ENCODE measurements at places on chromosomes 13 and 19.

DNA sequence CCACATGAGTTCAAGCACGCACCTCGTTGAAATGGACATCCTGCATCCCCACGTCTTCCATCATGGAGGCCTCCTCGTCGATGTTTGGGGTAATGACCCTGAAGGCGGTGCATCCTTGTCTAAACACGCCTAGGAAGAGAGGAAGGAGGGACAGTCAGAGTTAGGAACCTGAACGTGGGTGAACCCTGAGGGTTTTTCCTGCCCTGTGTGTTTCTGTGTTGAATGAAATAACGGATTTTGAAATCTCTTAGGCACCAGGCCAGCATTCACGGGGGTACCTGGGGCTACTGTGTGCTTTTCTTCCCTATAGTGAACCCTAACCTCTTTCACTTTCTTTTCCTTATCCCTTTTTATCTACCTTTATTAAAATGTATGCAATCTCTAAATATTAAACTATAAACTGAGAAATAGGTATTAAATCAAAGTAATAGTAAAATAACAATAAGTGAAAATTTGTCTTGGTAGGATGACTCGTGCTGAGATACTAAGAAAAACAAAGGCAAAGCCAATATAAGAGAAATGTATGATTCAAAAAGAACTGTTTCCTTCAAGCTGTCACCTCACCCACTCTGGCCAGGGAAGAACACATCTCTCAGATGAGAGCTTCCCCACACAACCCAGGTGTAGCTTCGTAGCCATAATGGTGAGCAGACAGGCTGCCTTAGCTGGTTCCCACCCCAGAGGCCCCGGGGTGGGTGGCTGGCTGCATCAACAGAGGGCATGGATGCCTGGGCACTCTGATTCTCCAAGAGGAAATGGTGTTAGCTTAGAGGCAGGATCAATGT, 72.1 kb upstream of the SLC15A1 start:
- no peak for DNase-seq

- no peak for DNase-seq
Observed at GRCh38 chr19:18202397-18202777, 1.5 kb downstream of the RAB3A start.

DNA sequence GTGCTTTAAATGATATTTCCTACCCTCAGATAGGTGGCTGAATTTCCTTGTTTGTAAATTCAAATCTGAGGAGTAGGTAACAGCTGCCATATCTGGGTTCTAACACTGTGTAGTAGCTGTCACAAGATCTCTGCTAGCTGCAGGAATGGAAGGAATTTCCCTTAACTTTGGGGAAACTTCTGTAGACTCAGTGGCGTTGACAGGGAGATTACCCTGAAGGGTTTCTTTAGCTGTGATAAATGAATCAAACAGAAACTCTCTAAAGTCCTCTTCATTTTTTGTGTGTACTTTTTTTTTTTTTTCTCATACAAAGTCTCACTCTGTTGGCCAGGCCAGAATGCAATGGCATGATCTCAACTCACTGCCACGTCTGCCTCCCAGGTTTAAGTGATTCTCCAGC, 5.3 kb upstream of the EPSTI1 start:
- DNase-seq = no peak

DNA sequence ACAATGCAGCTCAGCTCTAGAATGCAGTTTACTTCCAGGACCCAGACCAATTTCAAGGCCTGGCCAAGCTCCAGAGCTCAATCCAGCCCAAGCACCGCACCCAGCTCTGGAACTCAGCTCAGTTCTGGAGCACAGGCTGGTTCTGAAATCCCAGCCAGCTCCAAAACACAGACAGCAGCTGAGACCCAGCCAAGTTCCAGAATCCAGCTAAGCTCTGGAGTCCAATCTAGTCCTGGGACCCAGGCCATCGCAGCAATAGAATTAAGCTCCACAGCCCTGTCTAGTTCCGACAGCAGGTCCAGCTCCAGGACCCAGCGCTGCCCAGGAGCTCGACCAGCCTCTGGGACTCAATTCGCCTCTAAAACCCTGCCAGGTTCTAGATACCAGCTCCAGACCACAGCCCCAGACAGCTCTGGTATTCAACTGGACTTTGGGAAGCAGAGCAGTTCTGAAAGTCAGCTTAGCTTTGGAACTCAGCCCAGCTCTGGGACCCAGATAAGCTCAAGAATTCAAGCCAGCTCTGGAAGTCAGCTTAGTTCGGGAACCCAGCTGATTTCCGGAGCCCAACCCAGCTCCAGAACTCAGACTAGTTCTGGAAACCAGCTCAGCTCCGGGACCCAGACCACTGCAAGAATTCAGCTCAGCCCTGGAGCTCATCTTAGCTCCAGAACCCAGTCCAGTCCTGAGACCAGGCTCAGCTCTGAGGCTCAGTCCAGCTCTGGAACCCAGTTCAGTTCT, 6.8 kb downstream of the GIPC3 start:
- DNase-seq = no peak

DNA sequence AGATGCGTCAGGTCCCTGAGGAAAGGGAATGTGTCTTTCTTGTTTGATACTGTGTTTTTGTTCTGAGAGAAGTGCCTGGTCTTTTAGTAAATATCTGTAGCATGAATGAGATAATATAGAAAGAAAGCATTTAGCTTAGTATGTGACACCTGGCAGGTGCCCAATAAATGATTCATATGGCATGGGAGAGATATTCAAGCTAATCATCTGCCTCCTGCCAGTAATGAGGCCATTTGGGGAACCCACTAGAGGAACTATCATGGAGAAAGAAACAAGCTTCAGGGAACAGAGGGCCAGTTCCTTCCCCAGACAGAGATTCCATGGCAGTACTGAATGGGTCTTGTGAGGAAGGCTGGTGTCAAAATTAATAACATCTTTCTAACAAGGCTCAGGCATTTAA, 603.9 kb downstream of the DCT start:
- no peak for DNase-seq

GRCh38 chr19:6499052-6499790, 2.9 kb downstream of the TUBB4A start:
- DNase-seq = no peak

- DNase-seq = no peak
Observed at GRCh38 chr19:30669329-30670010, 297.3 kb downstream of the ZNF536 start.

- DNase-seq = no peak
Observed at GRCh38 chr13:24264976-24265375, 44.4 kb upstream of the C1QTNF9 start.

- DNase-seq = no peak
Observed at GRCh38 chr19:15298847-15299567, 33.3 kb downstream of the BRD4 start.

GRCh38 chr13:74187564-74187963, 53.4 kb upstream of the KLF12 start:
- no peak for DNase-seq

DNA sequence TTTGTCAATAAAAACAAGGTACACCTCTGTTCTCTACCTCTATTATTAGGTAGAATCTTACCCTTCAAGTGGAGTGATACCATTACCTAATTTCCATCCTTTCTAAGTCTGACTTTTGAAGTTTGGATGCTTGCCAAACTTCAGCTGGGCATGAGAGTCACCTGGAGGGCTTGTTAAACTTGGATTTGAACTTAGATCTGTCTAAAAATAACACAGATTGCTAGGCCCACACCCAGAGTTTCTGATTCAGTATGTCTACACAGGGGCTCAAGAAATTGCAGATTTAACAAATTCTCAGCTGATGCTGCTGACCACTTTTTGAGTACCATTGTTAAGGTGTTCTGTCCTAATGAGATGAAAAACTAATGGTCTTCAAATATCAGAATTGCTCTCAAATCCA, 512.2 kb downstream of the LMO7 start:
- no peak for DNase-seq

DNA sequence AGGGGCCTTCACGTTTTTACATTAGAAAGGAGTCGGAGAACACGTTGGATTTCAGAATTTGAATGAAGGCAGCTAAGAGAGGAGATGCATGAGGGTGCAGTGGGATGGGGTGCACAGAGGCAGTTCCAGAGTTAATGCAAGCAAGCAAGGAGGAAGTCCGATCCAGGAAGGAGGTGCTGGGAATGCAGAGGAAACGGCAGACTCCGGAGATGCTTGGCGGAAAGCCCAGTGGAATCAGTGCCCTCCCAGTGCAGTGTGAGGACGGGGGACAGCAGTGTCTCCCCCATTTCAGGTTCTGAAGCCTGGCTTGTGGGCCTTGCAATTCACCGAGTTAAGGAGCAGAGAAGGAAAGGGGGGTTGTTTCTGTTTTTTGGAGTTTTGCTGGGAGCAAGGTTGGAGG, 100.4 kb downstream of the COL4A2 start:
- DNase-seq = no peak

DNA sequence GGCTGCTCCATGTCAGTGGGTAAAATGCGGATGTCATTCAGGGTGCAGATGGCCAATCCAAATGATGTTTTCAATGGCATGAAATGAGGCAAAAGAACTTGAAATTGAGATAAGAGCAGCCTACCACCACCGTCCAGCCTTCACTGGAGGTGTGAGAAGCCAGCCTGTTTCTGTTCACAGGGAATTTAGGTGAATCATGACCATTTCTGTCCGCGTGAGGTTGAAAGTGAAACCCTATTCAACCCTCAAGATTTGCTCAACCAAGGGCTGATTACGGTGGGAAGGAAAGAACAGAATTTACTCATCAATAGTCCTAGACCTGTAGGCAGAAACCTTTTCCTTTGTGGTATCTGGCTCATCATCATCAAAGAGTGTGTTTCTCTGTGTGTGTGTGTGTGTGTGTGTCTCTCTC, 370.7 kb downstream of the COG6 start:
- DNase-seq = no peak

DNA sequence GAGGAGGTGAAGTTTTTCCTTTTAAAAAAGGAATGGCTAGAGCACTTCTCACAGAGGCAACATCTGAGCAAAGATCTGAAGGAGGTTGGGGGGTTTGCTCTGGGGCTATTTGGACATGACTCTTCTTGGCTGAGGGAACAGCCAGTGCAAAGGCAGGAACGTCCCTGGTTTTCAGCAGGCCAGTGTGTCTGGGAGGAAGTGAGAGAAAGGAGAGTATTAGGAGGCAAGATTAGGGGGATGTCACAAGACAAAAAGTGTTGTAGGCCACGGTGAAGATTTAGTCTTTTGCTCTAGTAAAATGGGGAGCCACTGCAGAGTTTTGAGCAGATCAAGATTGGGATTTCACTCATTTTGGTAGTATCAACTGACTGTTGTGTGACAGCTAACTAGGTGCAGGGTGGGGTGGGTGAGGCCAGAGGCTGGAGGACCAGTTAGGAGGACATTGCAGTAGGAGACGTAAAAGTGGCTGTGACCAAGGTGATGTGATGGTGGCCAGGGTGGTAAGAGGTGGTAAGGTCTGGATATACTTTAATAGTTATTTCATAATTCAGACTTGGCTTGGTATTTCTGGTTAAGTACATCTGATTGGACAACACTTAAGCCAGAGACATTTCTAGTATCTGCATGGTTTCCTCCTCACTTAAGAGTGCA, 40.6 kb downstream of the WDFY2 start:
- no peak for DNase-seq

DNA sequence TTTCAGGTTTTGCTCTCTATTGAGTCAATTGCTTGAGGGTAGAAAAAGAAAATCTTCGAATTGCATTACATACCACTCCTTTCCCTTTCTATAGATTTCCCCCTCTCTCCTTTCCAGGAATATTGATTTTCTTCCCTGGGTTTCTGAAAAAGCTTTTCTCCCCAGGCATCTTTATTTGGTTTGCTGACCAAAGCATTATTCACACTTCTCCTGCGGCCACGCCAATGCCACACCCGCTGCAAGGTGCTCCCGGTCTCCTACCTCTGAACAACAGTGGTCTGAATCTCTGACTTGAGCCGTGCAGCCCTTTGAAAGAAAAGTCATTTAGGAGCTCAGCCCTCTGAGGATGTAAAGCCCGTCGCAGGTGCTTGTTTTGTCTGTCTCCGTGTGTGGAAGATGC, 350.9 kb upstream of the TMTC4 start:
- no peak for DNase-seq

DNA sequence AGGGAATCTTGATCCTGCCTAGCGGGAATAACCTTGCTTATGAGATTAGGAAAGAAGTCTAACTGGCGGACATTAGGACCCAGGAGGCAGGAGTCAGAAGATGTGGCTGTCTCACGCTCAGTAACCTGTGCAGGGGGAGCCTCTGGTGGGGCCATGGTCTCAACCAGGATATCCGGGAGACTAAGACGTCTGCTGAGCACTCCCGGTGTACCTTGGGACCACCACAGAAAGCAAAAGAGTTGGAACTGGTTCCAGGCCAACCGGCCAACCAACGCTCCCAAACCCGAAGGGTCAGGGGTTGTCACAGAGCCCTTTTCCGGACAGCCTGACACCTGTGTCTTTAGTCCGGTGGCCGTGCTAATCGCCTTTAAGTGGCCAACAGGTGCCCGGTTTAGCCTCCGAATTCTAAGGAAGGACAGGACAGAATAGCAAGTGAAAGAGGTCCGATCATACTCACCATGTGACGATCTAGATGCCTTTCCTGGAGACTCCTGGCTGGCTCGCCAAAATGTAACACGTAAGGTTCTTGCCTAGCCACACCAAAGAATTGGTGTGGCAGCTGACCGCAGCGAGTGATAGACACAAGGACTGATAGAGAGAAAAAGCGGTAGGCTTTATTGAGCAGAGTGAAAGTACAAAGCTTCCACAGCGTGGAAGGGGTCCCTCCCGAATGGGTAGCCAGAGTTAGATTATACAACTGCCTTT, 103.9 kb upstream of the DIAPH3 start:
- DNase-seq = no peak

DNA sequence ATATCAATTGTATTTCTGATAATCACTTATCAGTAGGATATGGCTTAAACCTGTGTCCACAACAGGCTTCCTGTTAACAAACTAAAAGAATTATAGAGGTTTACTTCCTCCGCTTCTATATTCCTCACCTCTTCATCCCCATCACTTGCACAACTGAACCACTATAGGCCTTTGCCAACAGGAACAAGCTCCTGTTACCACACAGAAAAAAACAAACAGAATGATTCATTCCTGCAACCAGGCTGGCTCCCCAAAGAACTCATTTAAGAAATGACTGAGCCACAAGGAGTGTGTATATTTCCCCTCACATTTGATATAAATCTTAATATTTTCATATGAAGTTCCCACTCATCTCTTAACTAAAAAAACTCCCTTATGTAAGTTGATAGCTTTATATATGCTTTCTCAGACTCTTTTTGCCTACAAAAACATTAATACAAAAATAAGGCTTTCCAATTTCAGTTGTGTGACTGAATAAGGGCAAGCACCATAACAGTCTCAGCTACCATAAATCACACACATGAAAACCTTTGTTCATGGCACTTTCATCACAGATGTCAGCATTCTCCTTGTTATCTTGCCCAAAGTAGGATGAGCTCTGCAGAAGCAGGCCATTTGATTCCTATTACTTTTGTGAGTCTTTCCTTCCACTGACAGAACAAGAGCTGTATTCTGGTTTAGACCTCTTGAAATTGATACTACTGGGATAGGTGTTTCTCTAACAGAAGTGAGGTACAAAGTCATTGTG, 366.8 kb downstream of the SLITRK1 start:
- DNase-seq = no peak

DNA sequence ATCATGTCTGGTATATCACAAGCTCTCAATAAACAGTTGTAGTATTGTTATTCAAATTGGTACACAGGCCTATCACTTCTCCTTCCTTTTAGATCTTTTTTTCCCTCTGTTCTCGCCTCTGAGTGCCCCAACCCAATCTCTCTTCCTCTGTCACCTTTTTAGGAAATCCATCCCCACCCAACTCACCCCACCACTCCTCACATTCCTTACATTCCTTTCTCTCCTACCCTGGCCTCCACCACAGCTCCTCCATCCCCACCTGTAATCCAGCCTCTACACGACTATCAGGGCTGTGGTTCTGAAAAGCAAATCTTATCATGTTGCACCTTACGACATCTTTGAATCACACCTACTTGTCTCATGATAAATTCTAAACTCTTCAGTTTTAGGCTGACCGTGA, 545.4 kb upstream of the GPC6 start:
- DNase-seq = no peak

Data from pulmonary artery endothelial cell (primary cell).